Adrenal gland (tissue), 19 donors: ENCODE measurements at places on chromosomes 7 and 10. TPM values are rescaled to one million over a fixed set of nuclear protein-coding genes. Genes with fewer than 3 reads are reported as not detected.

The PDGFA gene
- 19.2 TPM for total RNA-seq

The CRTAC1 gene
- 0.26 TPM for total RNA-seq

The LARP4B gene
- 145 TPM for total RNA-seq

The ANKRD7 gene
- total RNA-seq = 1.3 TPM

GRCh38 chr7:98729121-98729520, 112.0 kb downstream of the NPTX2 start:
- no peaks in the 10 kb centered on the region for H3K36me3 ChIP-seq
- no peaks in the 10 kb centered on the region for H3K27me3 ChIP-seq
- H3K4me3 ChIP-seq = no peak overlapping the region
- H3K4me1 ChIP-seq = no peaks in the 10 kb centered on the region
- no peak overlapping the region for H3K27ac ChIP-seq
- no peak for DNase-seq

DNA sequence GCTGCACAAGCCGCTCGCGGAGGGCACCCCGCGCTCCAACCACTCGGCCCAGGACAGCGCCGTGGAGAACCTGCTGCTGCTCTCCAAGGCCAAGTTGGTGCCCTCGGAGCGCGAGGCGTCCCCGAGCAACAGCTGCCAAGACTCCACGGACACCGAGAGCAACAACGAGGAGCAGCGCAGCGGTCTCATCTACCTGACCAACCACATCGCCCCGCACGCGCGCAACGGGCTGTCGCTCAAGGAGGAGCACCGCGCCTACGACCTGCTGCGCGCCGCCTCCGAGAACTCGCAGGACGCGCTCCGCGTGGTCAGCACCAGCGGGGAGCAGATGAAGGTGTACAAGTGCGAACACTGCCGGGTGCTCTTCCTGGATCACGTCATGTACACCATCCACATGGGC, 50.0 kb downstream of the FIGNL1 start:
- H3K27me3 ChIP-seq = peaks cover 7% of the 10 kb centered on the region
- no peaks in the 10 kb centered on the region for H3K36me3 ChIP-seq
- DNase-seq = no peak

DNA sequence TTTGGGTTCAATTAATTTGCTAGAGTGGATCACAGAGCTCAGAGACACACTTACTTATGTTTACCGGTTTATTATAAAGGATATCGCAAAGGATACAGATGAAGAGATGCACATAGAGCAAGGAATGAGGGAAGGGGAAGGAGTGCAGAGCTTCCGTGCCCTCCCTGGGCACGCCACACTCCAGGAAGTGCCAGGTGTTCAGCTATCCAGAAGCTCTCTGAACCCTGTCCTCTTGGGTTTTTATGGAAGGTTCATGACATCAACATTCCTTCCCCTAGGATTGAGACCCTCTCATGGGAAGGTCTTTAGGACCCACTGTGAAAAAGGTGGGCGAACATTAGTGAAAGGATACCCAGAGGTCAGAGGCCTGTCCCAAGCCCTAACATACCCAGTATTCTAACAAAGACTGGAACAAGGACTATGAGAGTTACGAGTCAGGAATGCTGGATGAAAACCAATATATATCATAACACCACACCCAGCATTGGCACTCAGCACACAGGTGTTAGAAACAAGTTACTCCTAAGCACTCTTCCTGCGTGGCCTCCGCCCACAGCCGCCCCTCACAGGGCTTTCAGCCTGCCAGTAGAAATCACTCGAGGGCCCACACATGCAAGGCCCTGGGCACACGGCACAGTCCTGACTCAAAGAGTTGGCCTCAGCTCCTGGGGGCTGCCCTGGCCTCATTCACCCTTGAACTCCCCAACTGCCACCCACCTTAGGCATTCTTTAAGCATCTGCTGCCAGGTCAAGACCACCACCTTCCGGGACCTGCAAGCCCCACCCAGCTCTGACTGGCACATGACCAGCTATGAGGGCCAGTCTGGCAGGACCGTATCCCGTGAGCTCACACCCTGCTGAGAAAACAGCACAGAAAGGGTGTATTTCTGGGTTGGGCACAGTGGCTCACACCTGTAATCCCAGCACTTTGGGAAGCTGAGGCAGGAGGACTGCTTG, 5.6 kb upstream of the AIFM2 start:
- no peak overlapping the region for H3K4me3 ChIP-seq
- no peak for DNase-seq
- H3K4me1 ChIP-seq = peaks cover 2% of the 10 kb centered on the region
- H3K27me3 ChIP-seq = no peaks in the 10 kb centered on the region

GRCh38 chr7:91181949-91182348, 82.3 kb upstream of the FZD1 start:
- no peak for DNase-seq
- H3K4me3 ChIP-seq = no peak overlapping the region
- no peak overlapping the region for H3K27ac ChIP-seq
- no peaks in the 10 kb centered on the region for H3K27me3 ChIP-seq
- H3K4me1 ChIP-seq = no peaks in the 10 kb centered on the region
